ENCODE measurements at places on chromosomes 2 and 18.

- no peak for DNase-seq
Measured at GRCh38 chr2:195670191-195670590, 13.2 kb downstream of the SLC39A10 start.

DNA sequence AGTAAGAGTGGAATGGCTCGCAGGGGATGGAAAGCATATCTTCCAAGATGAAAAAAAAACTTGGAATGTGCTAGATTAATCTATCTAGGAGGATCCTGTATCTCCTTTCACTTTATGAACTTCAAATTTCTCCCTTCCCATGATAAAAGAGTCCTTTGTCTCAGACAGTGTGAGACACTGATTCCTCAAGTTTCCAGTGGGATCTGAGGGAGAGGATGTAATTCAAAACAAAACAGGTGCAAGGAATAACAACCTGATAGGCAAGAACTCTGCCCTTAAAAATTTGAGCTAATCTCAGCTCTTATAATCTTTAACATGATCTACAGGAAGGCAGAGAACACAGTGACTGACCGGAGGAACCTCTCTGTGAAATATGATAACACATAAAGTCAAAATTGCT, 162.0 kb upstream of the ZFP36L2 start:
- DNase-seq = no peak

DNA sequence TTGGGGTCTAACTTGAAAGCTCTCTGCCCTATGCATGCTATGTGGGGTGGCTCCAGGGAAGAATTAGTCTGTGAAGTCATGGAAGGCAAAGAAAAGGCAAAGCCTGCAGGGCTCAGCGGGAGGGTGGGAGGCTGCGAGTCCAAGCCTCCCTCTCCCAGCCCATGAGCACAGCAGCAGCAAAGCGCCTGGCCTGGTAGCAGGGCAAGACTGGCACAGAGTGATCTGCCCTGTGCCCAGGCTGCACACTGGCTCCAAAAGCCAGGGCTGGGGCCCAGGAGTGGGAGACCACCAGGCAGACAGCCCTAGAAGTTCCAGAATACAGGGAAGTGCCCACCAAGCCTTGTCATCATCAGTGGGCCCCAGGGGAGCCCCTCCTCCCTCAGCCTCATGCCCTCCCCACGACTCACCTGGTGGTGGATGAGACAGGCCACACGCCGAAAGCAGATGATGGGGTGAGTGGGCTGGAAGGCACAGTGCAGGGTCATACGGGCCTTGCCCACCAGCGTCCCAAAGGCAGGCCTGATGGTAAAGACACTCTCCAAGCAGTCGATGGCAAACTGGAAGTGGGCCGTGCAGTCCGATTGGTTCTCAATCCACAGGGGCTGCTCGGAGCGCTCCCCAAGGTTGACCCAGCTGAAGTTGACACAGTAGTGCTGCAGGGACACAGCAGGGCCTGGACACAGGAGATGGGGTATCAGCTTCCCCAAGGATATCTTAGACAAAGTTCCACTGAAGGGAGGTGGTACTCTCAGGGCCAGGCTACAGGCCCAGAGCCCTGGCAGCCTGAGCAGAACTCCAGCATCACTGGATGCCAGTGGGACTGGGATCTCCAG, 12.1 kb downstream of the CFAP65 start:
- DNase-seq = no peak

- no peak for DNase-seq
Measured at GRCh38 chr2:218964041-218964771, 4.7 kb downstream of the CDK5R2 start.

DNA sequence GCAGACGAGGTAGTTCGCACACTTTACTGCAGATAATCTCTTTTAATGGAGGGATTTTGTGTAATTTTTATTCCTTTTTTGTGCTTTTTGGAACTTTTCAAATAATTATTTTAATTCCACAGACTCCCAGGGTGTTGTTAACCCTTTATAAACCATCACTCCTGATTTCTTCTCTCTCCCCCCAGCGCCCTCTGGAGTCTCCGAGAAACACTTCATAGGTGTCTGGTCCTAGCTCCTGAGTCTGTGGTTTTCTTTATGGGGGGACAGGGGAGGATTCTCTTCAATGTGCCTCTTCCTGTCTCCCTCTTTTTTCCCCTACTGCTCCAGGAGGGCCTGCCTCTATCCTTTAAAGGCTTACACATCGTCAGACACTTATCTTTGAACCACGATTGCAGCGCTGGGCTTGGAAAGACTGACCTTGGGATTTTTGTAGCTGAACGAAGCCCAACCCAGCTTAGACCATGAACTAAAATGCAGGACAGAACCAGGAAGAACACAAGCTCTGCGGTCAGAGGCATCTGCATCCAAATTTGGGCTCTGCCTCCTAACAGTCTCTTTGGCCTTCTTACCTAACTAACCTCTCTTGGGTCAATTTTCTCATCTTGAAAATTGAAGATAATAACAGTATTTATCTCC, 7.1 kb upstream of the PKDCC start:
- DNase-seq = no peak

DNA sequence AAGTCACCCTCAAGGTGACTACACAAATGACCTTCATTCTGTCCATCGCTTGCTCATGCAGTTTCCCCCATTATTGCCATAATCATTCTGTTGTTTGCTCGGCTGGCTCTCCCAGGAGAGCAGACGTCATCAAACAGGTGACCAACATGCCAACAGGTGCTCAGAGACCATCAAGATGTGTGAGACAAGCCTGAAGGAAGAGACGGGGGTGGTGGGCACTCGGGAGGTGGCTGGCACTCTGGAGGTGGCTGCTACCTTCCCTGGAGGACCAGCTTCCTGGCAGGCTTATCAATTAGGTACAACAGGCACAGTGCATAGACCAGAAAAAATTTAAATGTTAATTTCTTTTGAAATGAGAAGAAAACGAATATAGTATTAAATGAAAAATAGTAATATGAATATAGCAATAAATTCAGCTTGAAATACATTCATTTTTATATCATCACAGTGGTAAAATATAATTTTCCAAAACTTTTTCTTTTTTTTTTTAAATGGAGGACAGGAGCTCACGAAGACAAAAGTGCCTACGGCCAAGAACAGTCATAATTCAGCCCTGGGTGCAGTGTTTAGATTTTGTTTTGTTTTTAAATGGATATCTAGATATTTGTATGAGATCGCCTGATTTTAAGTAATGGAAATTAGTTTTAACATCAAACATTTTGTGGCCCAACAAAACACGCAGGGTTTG, 16.9 kb upstream of the HAAO start:
- DNase-seq = no peak

- no peak for DNase-seq
Measured at GRCh38 chr2:11863103-11863502, 116.7 kb downstream of the LPIN1 start.

GRCh38 chr2:161552015-161552414, 72.2 kb upstream of the SLC4A10 start:
- no peak for DNase-seq

GRCh38 chr2:122748552-122749011, 993.1 kb downstream of the TSN start:
- DNase-seq = no peak

- DNase-seq = no peak
Measured at GRCh38 chr18:21741312-21741561, 645 bp downstream of the MIB1 start.

DNA sequence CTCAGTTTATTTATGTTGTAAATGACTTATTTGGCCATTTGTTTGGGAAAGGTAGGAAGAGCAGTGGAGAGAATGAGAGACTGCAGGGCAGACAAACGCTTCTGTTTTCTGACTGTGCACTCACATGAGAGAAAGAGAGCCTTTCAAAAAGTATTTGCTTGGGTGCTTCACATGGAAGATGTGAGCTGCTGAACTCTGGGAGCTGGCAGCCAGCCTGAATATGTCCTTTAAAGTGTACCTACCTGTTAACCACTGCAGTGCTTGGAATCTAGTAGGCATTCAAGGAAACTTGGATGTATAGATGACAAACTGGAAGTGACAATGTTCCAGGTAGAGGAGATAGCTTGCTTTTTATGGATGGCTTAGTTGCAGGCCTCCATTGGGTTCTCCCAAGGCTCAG, 68.8 kb downstream of the PTPRM start:
- no peak for DNase-seq

DNA sequence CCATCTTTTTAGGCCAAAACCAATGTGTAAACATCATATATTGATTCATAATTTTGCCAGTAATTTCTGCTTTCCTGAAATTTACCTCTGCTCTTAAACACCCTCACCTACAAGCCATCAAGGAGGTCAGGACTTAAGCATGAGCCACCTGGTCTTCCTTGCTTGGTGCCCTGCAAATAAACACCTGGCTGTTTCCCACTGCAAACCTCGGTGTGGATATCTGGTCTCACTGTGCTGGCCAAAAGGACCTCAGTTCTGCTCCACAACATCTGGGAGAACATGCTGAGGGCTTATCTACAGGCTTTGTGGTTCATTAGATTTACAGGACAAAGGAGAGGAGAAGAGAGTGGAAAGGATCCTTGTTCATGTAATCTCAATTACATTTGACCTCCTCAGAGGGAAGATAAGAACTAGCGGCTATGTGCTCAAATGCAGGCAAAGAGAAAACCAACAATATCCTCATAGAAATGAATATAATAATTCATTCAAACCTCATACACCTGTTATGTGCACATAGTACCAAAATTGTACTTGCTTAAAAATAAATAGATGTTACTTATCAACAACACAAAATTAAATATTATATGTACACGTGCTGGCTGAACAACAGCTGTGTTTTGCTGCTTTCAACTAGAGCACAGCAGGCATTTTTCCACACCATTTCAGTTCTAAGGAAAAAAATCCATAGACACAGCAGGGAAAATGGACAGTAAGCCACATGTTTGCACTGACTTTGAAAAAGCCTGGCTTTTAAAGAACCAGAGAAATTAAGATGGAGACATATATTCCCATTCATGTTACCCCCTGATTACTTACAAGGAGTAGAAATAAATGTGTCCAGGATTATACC, 465.1 kb downstream of the LPIN1 start:
- DNase-seq = no peak

DNA sequence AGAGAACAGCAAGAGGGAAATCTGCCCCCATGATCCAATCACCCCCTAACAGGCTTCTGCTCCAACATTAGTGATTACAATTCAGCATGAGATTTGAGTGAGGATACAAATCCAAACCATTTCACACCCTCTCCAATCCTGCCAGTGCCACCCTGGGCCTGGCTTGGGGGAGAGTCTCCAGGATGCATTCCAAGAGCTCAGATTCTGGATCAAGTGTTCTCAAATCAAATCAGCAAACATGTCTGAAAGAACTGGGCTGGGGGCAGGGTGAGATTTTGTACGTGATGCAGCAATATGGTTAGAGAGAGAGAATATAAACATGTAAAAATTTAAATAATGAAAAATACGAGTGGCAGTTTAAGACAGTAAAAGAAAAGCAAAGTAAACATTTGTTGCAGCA, 2100.9 kb upstream of the CELF4 start:
- DNase-seq = no peak

GRCh38 chr18:500632-501405, at the start of gene COLEC12:
Gene COLEC12, minus strand, starts transcription at chr18:500701. Its CDS starts 187 bp downstream, at chr18:500514.
- DNase-seq = no peak

- no peak for DNase-seq
Measured at GRCh38 chr2:138455691-138456090, 45.9 kb upstream of the SPOPL start.

DNA sequence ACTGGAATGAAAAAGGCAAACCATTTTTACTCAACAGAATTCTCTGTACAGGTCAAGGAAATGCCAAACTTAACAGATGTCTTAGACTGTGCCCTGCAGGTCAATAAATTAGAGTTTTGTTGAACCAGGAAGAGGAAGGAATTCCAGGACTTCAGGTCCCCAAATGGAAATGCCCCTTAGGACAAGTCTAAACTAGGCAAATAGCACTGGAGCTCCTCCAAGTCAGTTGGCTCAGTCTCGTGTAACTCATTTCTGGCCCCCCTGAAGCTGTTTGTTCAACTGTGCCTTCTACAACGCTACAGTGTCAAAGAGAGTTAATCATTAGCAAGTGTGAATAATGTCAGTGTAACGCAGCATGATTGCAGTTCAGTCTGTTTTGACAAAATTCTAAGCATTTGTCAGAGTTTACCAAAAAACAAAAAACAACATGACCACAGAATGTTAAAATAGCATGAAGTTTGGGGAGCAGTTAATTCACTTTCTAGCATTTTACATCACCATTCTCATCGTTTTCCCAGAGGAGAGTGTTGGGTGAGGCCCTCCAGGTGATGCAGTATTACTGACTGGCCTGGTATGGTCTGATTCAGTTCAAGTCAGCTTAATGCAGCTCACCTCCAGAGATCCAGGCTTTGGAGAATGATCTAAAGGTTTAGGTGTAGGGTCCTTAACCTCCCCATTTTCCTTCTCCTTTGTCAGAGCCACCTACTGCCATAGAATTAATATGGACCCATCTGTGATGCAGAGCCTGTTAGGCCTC, 108.1 kb downstream of the AQP4 start:
- no peak for DNase-seq

DNA sequence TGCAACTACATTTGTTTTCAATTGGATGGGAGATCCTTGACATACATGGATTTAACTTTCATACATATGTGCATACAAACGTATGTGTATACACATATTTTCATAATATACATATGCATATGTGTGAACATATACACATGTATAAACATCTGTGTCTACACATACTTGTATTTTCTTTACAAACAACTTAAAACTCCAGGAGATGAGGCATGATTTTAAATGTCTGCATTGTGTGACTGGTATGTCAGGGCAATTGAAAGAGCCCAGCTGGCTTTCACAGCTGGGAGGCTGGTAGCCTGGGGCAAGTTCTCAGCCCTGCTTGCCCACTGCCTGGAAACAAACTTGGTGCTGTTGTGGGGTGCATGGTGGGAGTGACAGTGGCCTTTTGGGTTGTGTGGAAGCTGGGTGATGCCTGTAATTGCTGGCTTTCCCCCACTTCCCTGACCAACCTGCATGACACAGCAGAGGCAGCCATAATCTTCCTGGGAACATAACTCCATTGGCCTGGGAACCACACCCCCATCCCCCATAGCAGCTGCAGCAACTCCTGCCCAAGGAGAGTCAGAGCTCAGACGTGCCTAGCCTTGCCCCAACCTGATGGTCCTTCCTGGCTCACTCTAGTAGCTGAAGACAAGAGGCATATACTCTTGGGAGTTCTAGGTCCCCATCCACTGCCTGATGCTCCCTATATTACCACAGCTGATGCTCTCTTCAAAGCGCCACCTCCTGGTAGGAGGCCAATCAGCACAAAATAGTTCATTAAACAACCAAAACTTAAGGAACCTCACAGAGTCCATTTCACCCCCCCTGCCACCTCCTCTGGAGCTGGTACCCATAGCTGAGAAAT, 158.3 kb downstream of the CERS6 start:
- DNase-seq = no peak

- no peak for DNase-seq
Measured at GRCh38 chr18:50830544-50830943, 10.7 kb upstream of the MRO start.

DNA sequence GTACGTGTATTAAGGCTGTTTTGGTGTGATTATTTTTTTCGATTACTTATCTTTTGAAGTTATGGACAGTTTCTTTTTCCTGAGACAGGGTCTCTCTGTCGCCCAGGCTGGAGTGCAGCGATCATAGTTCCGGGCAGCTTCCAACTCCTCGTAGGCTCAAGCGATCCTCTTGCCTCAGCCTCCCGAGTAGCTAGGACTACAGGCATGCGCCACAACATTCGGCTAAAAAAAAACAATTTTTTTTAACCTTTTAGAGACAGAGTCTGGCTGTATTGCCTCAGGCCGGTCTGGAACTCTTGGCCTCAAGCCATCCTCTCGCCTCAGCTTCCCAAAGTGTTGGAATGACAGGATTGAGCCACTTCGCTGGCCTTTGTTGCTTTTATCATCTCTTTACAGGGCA, 945 bp downstream of the HAT1 start:
- DNase-seq = no peak
